Stimulated activated naive CD8-positive, alpha-beta T cell treated with anti-CD3 and anti-CD28 coated beads, Interleukin-15, Interleukin-2, amounts not matched to agents 100 U/mL and 50 U/mL, for 24 hours (primary cell): ENCODE measurements at places on chromosomes 16 and 17.
A peak's percentile ranks its signal among the peaks of the same experiment; 100 is the strongest.

DNA sequence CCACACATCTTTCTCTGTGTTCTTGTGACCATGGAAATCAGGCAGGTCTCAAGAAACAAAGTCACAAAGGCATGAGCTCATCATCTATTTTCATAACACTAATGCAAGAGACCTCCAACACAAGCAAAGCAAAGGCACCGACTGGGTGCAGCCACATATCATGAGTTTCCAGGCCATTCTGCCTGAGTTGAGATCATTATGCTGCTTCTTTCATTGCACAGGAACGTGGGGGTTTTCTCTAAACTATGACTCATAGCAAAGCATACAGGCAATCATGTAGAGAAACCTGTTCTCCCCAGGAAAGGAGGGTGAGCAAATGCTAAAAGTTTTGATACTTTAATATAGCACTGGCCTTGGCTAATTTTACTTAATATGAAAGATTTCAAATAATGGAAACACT lies 60.7 kb downstream of the GRIN2A start:
- no peak for DNase-seq

GRCh38 chr17:52938623-52939230 lies 780.2 kb upstream of the CA10 start:
- no peak for DNase-seq

GRCh38 chr16:52817696-52818095 lies 235.0 kb downstream of the CHD9NB start:
- no peak for DNase-seq

GRCh38 chr17:80260069-80260535 lies 550 bp upstream of the RNF213 start:
- DNase-seq: peak; percentile 81

DNA sequence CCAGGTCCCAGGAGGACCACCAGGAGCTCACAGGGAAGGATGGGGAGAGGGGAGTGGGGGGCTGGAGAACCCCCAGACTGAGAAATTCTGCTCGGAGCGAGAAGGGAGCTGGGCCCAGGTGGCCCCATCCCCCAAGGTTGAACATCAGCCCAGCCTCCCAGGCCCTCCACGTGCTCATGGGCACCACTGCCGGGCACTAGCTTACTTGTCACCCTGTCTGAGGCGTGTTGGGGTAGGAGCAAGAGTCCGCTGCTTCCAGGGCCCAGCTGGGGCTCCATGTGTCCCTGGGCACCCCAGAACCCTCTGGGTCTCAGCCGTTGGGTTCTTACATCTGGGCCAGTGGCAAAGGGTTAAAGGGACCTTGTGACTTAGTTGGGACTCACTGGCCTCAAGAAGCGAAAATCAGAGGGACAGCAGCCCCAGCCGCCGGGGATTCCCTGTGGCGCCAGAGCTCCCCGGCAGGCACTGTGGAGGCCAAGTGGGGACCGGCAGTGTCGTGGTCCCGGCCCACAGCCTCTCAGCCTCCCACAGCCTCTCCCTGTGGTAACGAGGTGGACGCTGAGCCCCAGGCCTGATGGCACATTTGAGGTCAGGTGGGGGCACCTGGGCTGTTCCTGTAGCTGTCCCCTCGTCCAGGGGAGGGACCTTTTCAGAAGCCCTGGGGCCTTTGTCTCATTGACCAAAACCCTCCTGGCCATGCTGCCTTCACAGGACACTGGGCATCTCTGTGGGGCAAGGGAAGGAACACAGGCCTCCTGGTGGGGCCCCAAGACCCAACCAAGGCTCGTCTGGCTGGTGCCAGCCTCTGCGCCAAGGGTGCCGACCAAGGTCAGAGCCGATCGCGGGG lies 33.7 kb upstream of the CDH15 start:
- DNase-seq: no peak
